ENCODE measurements at places on chromosomes 12 and 14.
A peak's percentile ranks its signal among the peaks of the same experiment; 100 is the strongest.

GRCh38 chr12:85765453-85765869 lies 70.7 kb downstream of the RASSF9 start:
- peak; percentile 82 for DNase-seq

DNA sequence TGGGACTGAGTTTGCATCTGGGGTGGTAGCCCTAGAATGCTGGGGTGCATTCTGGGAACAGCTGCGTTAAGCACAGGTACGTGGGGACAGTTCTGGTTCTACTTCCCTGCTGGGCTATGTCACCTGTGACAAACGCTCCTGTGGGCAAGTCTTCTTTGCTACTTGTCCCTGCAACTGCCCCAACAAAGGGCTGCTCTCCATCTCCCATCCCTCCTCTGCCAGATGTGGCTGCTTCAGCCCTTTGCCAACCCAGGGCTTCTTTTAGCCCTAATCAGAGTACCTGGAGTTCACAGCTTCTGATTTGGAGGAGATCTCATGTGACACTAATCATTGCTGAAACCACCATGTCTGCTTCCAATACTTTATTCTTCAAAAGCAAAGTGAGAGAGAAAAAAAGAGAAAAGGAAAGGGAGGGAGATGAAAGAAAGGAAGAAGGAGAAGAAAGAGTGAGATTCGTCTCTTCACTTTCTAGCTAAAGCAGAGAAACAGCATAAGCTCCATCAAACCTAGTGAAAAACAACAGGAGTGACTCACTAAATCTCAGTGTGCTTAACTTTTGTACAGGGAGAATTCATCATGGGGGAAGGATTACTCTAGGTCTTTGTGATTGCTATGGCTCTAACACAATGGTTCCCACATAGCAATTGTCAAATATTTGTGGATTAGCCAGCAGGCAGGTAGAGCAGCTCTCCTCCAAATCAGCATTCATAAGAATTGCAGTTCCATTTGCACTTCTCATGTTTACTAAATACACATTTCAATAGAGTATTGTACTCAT lies 174.8 kb downstream of the LRIG3 start:
- DNase-seq: no peak

DNA sequence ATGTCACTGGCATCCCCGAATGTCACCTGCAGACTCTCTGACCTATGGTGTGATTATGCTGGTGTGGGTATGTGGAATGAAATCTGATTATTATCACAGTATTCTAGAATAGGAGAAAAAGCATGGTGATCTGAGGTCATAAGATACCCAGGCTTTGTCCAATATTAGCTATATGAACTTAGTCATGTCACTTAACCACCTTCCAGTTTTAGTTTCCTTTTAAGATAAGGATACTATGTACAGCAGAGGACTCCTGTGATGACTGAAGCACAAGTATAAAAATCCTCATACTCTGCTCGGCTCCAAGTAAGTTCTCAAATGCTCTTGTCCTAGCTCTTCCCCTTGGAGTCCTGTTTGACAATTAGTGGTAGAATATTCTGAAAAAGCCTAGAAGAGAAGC lies 2.8 kb downstream of the GNS start:
- DNase-seq: no peak

DNA sequence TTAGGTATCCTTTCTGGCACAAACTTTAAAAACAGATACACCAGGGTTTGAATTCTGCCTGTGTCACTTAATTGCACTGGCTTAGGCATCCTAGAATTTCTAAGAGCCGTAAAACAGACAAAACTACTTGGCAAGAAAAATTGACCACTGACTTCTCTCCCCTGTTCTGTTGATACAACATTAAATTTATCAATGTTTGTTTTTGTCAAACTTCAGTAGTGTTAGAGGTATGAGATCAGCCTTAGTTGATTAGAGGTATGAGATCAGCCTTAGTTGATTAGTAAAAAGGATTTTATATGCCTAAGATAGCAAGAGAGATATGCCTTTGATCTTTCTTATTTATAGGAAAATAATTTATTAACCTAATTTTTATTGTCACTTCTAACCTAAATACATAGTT lies 283.2 kb downstream of the FBXL14 start:
- no peak for DNase-seq

DNA sequence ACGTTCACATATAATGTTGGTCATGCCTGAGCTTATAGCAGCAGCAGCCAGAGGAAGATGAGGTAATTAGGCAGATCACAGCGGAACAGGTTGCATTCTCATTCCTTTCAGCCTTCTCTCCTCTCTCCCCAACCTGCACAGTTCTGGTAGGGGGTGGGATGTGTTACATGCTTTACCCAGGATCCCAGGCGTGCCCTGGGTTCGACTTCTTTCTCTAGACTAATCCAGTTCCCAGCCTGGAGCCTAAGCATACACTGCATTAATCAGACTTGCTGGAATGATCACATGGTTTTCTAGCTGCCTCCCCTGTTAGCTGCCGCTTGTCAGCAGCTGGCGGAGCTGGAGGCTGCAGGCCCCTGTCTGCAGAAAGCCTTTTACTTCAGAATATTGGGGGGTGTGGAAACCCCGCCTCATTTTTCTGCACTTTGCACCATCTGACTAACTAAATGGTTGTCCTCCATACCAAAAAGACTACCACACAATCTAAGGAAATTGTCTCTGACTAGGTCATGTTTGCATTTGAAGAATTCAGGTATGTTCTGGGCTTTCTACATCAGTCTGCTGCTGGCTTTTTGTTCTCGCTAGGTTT lies 46.0 kb upstream of the EVL start:
- no peak for DNase-seq

GRCh38 chr12:50039151-50039835 lies 14.0 kb upstream of the RACGAP1 start:
- no peak for DNase-seq

GRCh38 chr12:10497602-10498001 lies 8.1 kb upstream of the EIF2S3B start:
- no peak for DNase-seq

DNA sequence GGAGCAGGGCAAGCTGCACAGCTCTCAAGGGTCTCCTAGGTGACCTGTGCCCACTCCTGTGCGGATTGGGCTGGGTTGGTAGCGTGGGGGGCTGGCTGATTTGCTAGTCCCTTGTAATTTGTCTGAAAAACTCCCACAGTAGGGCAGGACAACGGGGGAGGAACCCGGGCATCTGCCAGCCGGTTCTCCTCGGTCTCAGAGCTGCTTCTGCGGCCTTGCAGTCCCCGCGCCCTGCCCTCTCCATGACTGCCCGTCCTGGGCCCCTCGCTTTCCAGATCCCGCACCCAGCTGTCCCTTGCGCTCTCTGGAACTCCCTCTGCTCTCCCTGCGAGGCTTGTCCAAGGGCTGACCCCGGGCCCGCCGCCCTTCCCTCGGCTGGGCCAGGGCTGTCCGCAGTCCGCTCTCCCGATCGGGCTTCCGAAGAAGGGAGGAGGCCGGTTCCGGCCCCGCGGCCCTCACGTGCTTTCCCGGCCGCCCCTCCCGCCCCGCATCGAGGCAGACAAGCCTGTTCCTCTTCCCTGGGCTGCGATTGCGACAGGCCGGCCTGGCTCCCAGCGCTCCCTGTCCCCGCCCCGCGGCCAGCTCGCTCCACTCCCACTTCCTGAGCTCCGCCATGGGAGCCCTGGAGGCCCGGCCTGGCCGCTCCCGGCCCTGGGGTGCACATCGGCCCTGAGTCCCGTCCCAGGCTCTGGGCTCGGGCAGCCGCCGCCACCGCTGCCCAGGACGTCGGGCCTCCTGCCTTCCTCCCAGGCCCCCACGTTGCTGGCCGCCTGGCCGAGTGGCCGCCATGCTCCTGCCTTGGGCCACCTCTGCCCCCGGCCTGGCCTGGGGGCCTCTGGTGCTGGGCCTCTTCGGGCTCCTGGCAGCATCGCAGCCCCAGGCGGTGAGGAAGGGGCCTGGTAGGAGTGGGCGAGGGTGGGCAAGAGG lies at the start of gene LTBR:
Gene LTBR, plus strand, starts transcription at position 591 of the 927 bp plus-strand sequence. Its CDS starts 197 bp downstream, at position 788.
- DNase-seq: no peak

GRCh38 chr14:94598816-94599655 lies 13.2 kb upstream of the SERPINA3 start:
- no peak for DNase-seq

GRCh38 chr14:79137836-79138235 lies 967.7 kb downstream of the NRXN3 start:
- no peak for DNase-seq
